Fibroblast of skin of left quadriceps (primary cell): ENCODE measurements at places on chromosomes 6 and 20.

GRCh38 chr20:53870426-53871315 lies 199.7 kb downstream of the BCAS1 start:
- DNase-seq = no peak

DNA sequence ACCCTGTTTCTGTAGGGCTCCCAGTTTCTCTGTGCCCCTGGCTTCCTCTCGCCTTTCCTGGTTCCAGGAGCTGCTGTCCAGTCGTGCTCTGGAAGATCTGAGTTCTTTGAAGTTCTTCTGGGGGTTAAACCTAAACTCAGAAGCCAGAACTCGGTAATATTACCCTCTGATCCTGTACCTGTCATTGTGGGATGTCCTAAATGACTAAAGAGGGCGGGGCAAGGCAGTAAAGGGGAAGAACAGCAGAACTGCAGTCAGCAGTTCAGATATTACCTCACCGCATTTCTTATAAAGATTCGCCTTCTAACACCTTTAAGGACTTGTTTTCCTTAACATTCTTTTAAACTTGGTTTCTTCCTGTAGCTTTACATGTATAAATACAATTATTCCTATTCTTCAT lies 63.9 kb downstream of the FAM120B start:
- DNase-seq = no peak

DNA sequence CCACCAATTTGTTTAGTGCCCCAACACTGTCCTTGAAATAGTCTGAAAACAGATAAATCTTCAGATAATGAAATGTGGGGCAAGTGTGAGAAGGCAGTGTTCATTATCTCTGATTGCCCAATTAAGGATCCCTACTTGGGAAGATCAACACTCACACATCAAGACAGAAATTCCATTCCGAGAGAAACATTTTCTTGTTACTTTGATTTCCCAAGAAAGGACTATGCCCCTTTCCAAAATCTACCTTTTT lies 16.2 kb downstream of the HMGN4 start:
- no peak for DNase-seq

- no peak for DNase-seq
Observed at GRCh38 chr20:330233-331149, 5.1 kb downstream of the SOX12 start.

DNA sequence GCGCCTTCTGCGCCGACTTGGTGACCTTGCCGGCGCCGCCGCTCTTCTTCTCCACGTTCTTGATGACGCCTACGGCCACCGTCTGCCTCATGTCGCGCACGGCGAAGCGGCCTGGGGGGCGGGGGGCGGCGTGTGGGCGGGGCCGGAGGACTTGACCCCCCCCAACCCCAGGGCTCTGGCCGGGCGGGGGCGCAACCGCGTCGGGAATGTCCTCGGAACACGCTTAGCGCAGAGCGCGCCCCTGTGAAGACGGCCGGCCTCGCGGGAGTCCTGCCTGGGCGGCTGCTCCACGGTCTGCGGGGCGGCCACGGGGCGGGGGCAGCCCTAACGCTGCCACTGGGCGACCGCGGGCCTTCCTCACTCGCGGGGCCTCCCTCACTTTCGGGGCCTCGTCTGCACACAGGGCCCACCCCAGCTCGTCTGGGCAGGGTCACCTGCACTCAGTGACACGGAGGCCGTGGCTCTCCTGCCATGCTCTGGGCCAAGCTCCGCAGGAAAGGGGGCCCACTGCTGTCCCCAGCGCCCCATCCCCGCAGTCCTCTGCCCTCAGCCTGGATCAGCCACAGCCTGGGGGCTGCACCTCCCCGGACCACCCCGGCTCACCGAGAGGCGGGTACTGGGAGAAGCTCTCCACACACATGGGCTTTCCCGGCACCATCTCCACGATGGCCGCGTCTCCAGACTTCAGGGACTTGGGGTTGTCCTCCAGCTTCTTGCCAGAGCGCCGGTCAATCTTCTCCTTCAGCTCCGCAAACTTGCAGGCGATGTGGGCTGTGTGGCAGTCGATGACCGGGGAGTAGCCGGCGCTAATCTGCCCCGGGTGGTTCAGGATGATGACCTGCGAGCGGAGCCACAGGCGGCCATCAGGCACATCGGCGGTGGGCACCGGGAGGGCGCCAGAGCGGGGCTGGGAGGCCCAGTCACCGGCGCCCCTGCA lies 10.3 kb downstream of the EEF1A2 start:
- DNase-seq = no peak

DNA sequence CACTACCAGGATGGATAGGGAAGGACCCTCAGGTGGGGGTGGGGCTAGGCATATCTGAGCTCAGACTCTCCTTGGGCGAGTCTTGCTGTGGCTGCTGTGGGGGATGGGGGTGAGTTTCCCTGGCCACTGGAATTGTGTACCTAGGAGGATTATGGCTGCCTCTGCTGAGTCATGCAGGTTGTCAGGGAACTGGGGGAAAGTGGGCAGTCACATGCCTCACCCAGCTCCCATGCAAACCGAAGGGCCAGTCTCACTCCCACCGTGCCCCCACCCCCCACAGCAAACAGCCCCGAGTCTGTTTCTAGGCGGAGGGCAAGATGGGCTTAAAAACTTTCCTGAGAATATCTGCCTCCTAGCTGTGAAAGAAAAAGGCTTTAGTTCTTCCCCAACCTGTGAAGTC lies 210.3 kb upstream of the FERMT1 start:
- DNase-seq = no peak

DNA sequence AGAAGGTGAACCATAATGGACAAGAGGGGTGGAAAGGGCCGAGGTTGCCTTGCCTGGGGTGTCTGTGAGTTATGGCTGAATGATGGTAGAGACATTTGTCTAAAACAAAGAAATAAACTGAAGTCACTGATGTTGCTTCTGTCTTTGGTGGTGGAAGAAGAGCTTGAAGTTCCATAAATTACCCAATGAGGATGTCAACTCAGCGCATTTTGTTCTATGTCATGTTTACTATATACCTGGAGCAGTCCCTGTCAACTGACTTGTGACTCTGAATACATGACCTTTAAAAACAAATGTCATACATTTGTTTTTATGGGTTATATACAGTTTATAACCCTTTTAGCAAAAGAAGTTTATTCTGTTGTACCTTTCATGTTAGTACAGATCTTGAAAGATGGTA lies 2.0 kb downstream of the EFHC1 start:
- DNase-seq = no peak

DNA sequence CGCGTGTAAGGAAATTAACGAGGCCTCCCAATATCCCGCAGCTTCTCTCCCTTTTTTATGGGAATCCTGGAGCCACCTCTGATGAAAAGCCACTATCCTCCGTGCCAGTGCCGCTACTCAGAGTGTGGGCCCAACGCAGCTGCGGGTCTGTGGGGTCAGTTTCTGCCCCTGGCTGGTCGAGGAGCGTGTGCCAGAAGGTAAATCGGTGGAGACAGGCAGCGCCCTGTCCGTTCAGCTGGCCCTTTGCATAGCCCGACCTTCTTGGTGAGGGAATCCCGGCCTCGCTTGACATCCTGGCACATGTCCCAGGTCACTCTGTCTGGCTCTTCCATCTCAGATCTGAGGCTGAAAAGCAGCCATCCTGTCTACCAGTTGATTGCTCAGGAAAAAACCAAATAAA lies 4.6 kb downstream of the THBS2 start:
- DNase-seq = no peak

DNA sequence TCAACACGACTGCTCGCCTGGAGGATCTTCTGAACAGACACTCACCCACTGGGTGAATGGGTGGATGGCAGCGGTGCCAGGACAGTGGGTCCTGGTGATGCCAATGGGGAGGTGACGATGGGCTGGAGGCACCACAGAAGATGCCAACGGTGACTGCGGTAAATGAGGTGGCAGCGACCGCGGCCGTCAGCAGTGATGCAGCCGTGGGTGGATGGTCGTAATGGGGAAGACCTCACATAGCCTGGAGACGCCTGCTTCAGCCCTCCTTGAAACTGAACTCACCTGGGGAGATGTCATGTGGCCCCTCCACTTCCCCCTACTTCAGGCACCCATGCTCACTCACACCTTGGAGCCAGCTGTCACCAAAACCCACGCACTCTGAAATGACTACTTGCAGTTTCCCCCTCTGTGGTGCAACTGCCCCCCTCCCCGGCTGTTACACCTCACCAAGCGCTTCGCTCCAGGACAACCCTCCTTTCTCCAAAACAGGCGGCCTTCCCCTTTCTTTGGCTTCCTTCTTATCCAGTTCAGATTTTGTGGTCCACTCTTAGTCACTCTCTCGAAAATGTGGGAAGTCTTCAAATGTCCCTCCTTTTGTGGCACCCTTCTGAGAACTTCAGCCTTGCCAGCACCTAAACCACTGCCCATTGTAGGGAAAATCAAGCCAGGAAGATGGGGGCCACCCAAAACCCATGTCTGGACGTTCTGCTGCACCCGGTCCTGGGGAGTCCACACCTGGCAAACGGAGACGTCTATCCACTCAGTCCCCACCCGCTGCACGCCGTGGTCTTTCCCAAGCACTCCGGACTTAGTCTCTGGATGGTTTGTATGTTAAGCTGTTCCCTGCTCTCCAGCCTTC lies 10.4 kb upstream of the ABHD16B start:
- DNase-seq = no peak

GRCh38 chr20:48844996-48845395 lies 17.2 kb upstream of the PREX1 start:
- no peak for DNase-seq

- DNase-seq = no peak
Observed at GRCh38 chr6:21609881-21610329, 16.4 kb downstream of the SOX4 start.

- no peak for DNase-seq
Observed at GRCh38 chr20:63657260-63657936, 714 bp upstream of the RTEL1 start.

GRCh38 chr6:21334651-21335050 lies 258.9 kb upstream of the SOX4 start:
- DNase-seq = no peak

DNA sequence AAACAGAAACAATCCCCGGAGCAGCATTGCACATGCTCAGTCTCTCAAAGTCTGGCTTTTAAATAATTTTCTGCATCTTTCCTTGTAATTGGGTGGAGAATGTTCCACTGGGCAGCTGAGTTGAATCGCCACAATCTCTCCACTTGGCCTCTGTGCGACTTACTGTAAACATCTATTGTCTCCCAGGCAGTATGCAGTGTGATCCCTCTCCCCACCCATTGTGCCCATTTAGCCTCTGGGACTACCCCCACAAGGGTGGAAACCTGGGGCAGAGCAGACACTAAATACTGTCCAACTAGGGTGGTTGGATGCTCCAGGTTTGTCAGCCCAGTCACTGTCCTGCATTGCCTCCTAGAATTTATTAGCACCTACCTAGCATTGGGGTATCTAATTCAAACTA lies 96.2 kb downstream of the JARID2 start:
- DNase-seq = no peak

DNA sequence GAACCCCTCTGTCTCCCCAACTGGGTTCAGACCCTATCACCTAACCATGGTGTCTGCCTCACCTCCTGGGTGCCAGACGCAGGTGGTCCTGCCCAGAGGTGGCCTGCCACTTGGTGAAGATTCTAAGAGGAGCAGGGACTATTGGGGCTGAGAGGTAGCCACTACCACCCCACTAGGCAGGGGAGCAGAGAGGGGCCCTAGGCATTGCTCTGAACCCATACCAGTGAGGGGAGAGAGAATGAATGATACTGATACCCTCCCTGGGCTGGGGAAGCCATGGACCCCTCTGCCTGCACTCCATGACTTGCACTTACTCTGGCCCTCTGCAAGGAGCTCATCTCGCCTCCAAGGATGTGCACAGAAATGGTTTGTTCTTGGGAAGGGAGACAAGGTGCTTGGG lies 31.7 kb upstream of the SPDEF start:
- no peak for DNase-seq

DNA sequence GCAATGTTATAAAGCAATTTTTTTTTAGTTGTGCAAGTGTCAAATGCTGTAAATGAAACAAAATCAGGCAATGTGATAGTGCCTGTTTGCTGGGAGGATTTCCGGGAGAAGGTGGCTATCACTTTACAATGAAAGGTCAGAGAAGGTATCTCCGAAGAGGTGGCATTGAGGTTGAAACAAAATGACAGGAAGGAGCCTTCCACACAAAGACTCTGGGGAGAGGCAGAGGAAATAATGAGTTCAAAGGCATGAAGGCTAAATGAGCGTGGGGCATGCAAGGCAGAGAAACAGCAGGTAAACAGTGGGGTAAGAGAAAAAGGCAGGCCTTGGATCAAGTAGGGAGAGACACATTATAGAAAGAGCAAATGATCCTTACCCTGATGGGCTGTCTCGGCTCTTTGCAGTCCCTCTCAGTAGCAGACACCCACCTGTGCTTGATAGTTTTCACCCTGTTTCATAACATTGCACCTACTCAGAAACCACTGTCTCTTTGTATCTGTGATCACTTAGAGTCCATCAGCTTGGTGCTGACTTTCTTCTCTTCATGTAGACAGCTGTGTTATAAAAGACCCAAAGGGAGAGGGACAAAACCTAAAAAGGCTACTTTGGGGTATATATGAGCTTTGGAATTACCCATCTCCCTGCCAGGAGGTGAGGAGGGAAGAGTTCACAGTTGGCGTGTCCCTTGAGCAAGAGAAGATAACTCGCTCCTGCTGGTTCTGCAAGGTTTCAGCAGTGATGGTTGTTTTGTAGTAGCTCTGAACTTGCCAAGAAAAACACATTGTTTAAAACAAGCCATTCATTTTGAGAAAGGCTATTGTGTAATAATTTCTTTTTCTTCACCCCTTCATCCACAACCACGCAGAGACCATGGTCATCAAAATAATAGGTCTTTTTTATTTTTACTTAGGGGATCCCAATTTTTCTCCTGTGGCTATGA lies 22.3 kb downstream of the NRN1 start:
- DNase-seq = no peak

GRCh38 chr6:159754401-159754800 lies 7.4 kb upstream of the ACAT2 start:
- DNase-seq = no peak

GRCh38 chr20:45821947-45822346 lies 5.2 kb downstream of the TNNC2 start:
- no peak for DNase-seq

DNA sequence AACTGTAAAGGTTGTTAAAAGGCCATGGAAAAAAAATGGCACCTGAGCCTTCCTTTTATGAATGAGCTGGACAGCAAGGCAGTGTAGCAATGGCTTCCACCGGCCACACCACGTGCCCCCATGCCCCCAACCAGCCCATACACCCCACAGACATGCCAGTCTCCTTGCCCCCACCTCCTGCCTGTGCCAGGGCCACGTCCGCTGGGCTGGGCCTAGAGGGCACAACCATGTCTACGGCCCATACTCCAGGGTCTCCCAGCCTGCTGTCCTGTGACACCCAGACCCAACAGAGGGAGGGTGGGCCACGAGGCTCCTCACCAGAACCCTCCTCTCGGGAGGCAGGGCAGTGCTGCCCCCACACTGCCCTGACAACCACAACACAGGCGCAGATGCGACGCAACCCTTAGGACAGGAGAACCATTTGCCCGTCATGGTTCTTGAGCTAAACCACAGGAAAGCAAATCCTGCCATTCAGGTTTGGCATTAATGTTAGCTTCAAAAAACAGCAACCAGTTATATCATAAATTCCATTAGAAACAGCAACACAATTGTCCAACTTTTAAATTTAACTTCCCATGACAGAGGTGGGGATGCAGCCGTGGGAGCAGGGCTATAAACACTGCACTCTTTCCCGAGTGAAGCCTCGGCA lies 50.7 kb downstream of the TAF4 start:
- DNase-seq = no peak

- no peak for DNase-seq
Observed at GRCh38 chr6:109626311-109626710, 64.7 kb downstream of the AK9 start.
